ENCODE measurements at places on chromosomes 5 and 9. TPM values are rescaled to one million over a fixed set of nuclear protein-coding genes. Genes with fewer than 3 reads are reported as not detected.
A peak's percentile ranks its signal among the peaks of the same experiment; 100 is the strongest.

GRCh38 chr5:60649288-60649917 lies 50.6 kb downstream of the DEPDC1B start:
- DNase-seq: no peak
- H3K4me3 ChIP-seq: no peak overlapping the region
- H3K4me1 ChIP-seq: no peaks in the 10 kb centered on the region
- no peaks in the 10 kb centered on the region for H3K27me3 ChIP-seq
- H3K27ac ChIP-seq: no peak overlapping the region
- no peaks in the 10 kb centered on the region for H3K36me3 ChIP-seq

DNA sequence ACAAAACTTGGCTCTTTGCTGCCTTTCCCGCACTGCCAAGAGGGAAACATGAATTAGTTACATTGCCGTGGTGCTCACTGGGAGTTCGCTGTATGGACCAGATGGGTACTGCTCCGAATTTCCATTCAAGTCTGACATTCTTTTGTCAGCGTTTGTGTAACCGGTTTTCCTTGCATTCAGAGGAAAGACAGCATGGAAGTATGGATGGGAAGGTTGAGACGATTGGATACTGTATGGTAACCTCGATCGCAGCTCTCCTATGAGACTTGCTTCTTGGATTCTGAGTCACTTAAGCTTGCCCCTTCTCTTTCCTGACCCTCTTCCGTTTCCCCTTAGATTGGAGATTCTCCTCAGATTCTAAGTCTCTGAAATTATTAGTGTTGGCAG lies 625 bp upstream of the UBLCP1 start:
- no peaks in the 10 kb centered on the region for H3K36me3 ChIP-seq
- no peak for DNase-seq
- peaks cover 9% of the 10 kb centered on the region for H3K4me1 ChIP-seq
- no peaks in the 10 kb centered on the region for H3K27me3 ChIP-seq

DNA sequence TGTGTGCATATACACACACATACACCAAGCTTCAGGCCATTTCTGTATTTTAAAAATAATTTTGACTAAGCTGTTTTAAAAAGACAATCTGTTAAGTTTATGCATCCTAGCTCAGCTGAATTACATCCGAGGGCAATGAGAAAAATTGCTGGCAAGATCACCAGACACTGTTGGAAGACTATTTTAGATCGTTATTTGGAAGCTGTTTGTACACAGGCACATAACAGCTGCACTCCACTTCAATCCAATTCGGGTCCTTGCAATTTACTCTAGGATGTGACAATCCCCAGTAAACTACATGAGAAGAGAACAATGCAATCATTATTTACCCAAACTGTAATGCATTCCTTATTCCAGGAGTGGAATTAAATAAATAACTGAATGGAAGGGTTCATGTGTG lies 79.3 kb upstream of the RASA1 start:
- no peaks in the 10 kb centered on the region for H3K4me1 ChIP-seq
- no peak overlapping the region for H3K4me3 ChIP-seq
- H3K27me3 ChIP-seq: no peaks in the 10 kb centered on the region
- H3K27ac ChIP-seq: no peak overlapping the region

DNA sequence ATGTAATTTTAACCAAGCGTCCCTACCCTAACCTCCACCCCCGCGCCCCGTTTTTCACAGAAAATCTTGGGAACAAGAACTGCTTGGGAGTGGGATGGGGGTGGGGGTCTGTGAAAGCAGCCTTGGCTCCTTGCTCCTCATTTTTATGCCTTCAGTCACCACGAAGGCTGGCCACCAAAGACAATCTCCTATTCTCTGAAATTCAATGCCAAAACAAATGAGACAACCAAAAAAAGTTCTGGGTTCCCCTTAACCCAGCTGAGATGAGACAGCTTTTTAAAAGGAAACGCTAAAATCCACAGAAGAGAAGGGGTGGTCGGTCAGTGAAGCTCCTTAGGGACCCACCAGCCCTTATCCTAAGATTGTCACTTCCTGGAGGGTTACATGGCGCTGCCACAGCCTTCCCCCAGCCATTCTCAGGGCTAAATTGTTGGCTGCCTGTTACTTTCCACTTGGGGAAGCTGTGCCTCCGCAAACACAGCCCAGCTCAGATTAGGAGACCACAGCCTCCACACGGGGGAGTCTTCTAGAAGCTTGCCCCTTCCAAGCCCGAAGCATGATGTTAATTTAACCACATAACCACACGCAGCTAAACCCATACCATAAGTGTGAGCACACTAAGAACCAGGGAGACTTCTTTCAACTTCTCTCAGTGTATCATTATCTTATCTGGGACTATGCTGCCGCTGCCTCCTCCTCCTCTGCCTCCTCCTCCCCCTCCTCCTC lies 136.3 kb downstream of the FOXD1 start:
- no peaks in the 10 kb centered on the region for H3K4me1 ChIP-seq
- no peak overlapping the region for H3K27ac ChIP-seq
- H3K36me3 ChIP-seq: no peaks in the 10 kb centered on the region
- peaks cover 32% of the 10 kb centered on the region for H3K27me3 ChIP-seq

- no peaks in the 10 kb centered on the region for H3K36me3 ChIP-seq
- H3K4me1 ChIP-seq: no peaks in the 10 kb centered on the region
- H3K27ac ChIP-seq: no peak overlapping the region
- DNase-seq: no peak
Observed at GRCh38 chr5:126718236-126718868, 58.6 kb upstream of the LMNB1 start.

DNA sequence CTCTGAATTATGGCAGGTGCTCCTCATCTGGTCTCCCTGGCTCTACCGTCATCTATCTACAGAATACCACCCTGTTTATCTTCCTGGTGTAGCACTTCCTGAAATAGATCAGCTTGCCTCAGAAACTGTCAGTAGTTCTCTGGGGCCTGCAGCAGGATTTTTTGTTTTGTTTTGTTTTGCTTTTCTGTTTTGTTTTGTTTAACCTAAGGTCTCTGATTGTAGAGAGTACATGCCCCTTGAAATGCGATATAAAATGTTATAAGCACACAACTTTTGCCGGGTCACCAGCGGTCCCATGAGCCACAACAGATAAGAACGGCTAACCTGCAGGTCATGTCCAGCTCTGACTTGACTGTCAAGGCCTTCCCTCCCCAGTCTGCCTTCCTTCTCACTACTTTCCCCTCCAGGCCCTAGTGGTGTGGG lies 26.6 kb upstream of the CREBRF start:
- H3K27me3 ChIP-seq: no peaks in the 10 kb centered on the region
- DNase-seq: no peak
- H3K27ac ChIP-seq: peak overlapping the region; percentile 50
- H3K4me1 ChIP-seq: peaks cover 7% of the 10 kb centered on the region

DNA sequence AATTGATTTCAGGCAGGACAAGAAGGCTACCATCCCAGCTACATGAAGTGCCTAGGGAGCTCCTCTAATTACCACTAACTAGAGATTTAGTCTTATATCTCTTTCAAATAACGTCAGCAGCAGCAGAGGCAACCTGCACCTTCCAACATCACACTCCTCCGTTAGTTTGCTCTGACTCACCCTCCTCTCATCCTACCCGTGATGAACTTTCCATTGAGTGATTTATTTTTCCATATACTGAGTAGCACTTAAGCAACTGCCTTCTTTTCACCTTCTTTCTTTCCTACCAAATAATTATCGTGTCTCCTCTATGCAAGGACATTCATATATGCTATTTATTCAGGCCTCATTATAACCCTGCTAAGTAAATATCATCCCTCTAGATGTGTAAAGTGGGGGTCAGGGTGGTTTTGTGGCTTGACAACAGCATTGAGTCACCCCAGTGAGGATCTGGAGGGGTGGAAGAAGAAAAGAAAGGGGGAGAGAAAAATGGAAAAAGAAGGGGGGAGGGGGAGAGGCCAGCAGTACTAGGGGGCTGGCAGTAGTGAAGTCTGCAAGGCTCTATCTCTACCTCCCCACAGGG lies 64.6 kb upstream of the CAST start:
- no peak for DNase-seq
- H3K4me3 ChIP-seq: no peak overlapping the region
- H3K27me3 ChIP-seq: peaks cover 4% of the 10 kb centered on the region
- no peak overlapping the region for H3K27ac ChIP-seq
- H3K36me3 ChIP-seq: no peaks in the 10 kb centered on the region
- H3K4me1 ChIP-seq: peaks cover 3% of the 10 kb centered on the region

GRCh38 chr5:109706095-109706494 lies 16.4 kb downstream of the MAN2A1 start:
- no peaks in the 10 kb centered on the region for H3K27me3 ChIP-seq
- H3K36me3 ChIP-seq: no peaks in the 10 kb centered on the region
- H3K4me1 ChIP-seq: peaks cover 4% of the 10 kb centered on the region
- no peak for DNase-seq
- H3K4me3 ChIP-seq: no peak overlapping the region

DNA sequence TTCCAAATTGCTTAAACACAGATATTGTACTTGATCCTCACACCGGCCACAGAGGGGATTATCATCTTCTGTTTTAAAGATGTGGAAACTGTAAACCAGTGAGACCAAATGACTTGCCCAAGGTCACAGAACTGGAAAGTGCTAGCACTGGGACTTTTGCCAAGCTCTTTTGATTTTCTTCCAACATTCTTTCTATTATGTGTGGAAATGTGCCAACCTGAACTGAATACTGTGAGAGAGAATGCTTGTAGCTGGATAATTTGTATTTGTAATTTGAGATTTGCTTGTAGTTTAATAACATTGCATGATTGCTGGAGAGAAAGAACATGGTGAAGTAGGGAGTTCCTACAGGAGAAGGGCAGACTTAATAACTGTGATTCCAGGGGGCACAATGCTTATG lies 977.9 kb upstream of the NUDT12 start:
- H3K4me1 ChIP-seq: no peaks in the 10 kb centered on the region
- H3K27ac ChIP-seq: no peak overlapping the region
- no peaks in the 10 kb centered on the region for H3K36me3 ChIP-seq

- H3K4me3 ChIP-seq: no peak overlapping the region
- H3K27ac ChIP-seq: no peak overlapping the region
- no peak for DNase-seq
- no peaks in the 10 kb centered on the region for H3K4me1 ChIP-seq
- H3K27me3 ChIP-seq: no peaks in the 10 kb centered on the region
- H3K36me3 ChIP-seq: peaks cover 4% of the 10 kb centered on the region
Observed at GRCh38 chr9:77807846-77808750, 160.0 kb upstream of the GNA14 start.

- no peaks in the 10 kb centered on the region for H3K27me3 ChIP-seq
- H3K36me3 ChIP-seq: no peaks in the 10 kb centered on the region
- H3K4me1 ChIP-seq: peaks cover 3% of the 10 kb centered on the region
- no peak overlapping the region for H3K27ac ChIP-seq
- no peak for DNase-seq
- H3K4me3 ChIP-seq: no peak overlapping the region
Observed at GRCh38 chr9:618478-618877, 223.0 kb upstream of the DMRT1 start.

- H3K27me3 ChIP-seq: no peaks in the 10 kb centered on the region
- no peak overlapping the region for H3K27ac ChIP-seq
- H3K4me3 ChIP-seq: no peak overlapping the region
- DNase-seq: no peak
- no peaks in the 10 kb centered on the region for H3K36me3 ChIP-seq
Observed at GRCh38 chr5:56154732-56155484, 78.2 kb downstream of the ANKRD55 start.

- H3K4me3 ChIP-seq: no peak overlapping the region
- H3K27me3 ChIP-seq: peaks cover 3% of the 10 kb centered on the region
- no peaks in the 10 kb centered on the region for H3K4me1 ChIP-seq
- no peak for DNase-seq
- no peak overlapping the region for H3K27ac ChIP-seq
- no peaks in the 10 kb centered on the region for H3K36me3 ChIP-seq
Observed at GRCh38 chr9:123316053-123316718, 39.8 kb upstream of the CRB2 start.

DNA sequence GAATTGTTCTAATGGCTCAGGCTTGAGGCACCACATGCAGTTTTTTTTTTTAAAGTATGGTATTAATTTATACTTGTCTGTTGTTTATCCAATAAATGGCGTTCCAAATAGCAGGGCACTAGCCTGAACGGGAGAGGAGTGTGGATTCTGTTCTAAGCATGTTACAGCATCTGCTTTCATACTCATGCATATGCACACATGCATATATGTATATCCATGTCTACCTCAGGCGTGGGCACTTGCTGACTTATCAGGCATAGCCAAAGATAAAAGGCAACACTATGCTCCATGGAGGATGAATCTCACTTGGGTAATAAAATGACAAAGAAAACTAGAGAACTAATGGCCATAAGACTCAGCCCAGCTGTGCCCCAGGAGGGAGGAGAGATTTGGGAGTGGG lies 393.8 kb downstream of the GADD45G start:
- H3K36me3 ChIP-seq: no peaks in the 10 kb centered on the region
- peaks cover 17% of the 10 kb centered on the region for H3K4me1 ChIP-seq
- DNase-seq: no peak
- H3K4me3 ChIP-seq: no peak overlapping the region
- H3K27ac ChIP-seq: peak overlapping the region; percentile 73
- no peaks in the 10 kb centered on the region for H3K27me3 ChIP-seq

DNA sequence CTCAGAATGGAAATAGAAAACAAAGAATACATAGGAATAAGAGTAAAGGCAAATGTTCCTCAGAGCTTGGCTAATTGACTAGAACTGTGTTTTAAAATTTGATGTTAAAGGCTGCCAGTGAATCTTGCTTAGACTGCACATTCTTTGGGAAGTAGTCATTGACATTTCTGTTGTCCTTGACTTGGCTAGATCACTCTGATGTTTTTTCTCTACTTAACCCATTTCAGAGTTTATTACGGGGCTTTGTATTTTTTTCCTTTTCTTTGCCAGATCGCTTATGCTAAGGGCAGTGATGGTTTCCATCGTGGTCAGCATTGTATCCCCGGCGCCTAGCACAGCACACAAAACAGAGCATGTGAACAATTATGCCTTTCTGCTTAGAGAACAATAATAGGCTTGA lies 1126.7 kb upstream of the CDH9 start:
- no peaks in the 10 kb centered on the region for H3K27me3 ChIP-seq
- no peak overlapping the region for H3K4me3 ChIP-seq
- no peaks in the 10 kb centered on the region for H3K36me3 ChIP-seq
- no peaks in the 10 kb centered on the region for H3K4me1 ChIP-seq
- no peak overlapping the region for H3K27ac ChIP-seq

NCBP1 gene
- total RNA-seq: 39.3 TPM

FBP1 gene
- total RNA-seq: 15.5 TPM

HSPB3 gene
- total RNA-seq: not detected

LHX3 gene
- total RNA-seq: 0.38 TPM

FRMPD1 gene
- not detected for total RNA-seq

GDNF gene
- not detected for total RNA-seq

HSD17B3 gene
- total RNA-seq: 0.96 TPM

ZNF366 gene
- total RNA-seq: not detected

ACTBL2 gene
- not detected for total RNA-seq

PAEP gene
- total RNA-seq: not detected

BTNL8 gene
- not detected for total RNA-seq

Measured in natural killer cell (primary cell).